ENCODE measurements at places on chromosomes 7 and 10.

DNA sequence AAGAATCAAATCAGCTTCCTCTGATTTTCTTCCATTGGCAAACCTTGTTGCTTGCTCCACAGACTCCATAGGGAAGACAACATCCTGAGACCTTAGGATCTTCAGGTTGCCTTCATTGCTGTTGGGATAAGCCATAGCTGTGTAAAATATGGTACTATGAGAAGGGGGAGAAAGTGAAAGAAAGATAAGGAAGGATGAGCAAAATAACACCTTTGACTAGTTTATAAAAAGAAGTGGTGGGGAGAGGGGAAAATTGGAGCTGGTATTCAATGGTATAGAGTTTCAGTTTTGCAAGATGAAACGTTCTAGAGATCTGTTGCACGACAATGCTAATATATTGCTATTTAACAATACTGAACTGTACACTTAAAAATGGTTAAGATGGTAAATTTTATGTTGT lies 180.4 kb upstream of the PHYHIPL start:
- DNase-seq, result no peak

DNA sequence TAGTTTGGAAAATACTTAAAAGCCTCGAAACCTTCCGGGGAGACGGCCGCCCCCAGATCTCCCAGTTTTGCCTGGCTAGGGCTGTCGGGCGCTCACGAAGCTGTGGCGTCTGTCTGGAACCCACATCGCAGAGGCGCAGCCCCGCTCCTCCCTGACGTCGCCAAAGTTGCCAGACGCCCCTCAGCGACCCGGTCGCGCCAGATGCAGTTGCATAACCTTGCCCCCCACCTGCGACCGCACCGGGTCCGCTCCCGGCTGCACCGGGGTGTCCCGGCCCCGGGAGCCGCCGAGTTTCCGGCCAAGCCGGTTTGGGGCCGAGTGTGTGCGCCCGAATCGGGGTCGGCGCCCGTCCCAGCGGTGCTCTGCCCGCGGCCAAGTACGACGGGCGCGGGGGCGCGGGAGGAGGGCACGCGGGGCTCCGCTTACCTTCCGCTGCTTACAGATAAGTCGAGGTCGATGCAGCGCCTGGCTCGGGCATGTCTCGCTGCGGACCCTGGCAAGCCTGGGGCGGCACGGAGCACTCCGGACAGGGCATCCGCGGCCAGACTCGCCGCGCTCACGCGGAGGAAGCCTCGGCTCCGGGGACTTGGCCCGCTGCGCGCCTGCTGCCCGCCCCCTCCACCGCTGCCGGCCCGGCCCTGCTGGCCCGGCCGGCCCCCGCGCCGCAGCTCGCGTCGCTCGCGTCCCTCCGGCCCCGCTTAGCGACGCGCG lies 665 bp downstream of the INSYN2A start:
- DNase-seq, result peak; percentile 82

DNA sequence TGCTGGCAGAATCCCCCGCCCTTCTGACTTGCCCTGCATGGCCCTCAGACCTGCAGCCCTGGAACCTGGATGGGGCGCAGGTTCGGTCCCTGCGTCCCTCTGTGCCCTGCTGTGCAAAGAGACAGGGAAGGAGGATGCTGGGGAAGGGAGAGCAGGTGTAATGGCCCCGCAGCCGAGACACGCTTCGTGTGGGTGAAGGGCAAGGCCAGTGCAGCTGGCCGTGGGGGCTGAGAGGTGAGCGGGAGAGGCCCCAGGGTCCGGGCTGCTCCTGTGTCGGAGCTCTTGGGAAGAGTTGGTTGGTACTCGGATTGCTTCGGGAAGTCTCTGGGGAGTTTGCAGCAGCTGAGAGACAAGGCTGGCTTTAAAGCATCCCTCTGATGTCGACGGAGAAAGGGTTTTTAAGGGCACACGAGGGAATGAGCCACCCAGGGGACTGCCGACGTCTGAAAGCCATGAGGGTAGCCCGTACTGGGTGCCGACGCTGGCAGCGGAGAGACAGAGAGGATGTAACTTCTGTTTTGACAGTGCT lies 6.5 kb downstream of the ELFN1 start:
- DNase-seq, result no peak

GRCh38 chr10:90871279-90871765 lies 452 bp upstream of the RPP30 start:
- peak; percentile 80 for DNase-seq

GRCh38 chr7:94655848-94656657 lies at the start of gene SGCE:
Gene SGCE, minus strand, starts transcription at chr7:94656133. Its CDS starts 35 bp downstream, at chr7:94656098.
- DNase-seq, result peak; percentile 89

- no peak for DNase-seq
Observed at GRCh38 chr7:145860809-145861208, 255.8 kb upstream of the CNTNAP2 start.

GRCh38 chr10:78574547-78574946 lies 494.2 kb upstream of the ZMIZ1 start:
- DNase-seq, result no peak

GRCh38 chr7:31707089-31707488 lies 20.1 kb downstream of the PPP1R17 start:
- no peak for DNase-seq

- no peak for DNase-seq
Observed at GRCh38 chr7:44373418-44373740, 48.0 kb upstream of the CAMK2B start.

- DNase-seq, result no peak
Observed at GRCh38 chr7:10662982-10663884, 310.4 kb upstream of the PHF14 start.

DNA sequence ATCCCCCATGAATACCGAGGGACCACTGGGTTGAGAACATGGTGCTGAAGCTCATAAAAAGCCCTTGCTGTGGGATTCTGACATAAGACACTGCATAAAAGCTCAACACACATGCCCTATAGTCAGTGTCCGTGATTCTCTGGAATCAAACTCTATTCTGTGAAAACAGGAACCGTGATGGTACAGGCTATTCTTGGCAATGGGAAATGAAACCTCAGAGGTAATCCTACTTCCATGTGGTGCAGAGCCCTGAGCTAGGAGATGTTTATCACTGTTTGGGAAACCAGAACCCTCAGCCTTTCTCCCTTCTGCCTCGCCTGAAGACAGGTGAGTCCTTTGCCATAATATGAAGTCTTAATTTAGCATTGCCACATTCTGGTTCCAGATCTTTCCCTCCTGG lies 80.8 kb upstream of the PRSS1 start:
- no peak for DNase-seq

DNA sequence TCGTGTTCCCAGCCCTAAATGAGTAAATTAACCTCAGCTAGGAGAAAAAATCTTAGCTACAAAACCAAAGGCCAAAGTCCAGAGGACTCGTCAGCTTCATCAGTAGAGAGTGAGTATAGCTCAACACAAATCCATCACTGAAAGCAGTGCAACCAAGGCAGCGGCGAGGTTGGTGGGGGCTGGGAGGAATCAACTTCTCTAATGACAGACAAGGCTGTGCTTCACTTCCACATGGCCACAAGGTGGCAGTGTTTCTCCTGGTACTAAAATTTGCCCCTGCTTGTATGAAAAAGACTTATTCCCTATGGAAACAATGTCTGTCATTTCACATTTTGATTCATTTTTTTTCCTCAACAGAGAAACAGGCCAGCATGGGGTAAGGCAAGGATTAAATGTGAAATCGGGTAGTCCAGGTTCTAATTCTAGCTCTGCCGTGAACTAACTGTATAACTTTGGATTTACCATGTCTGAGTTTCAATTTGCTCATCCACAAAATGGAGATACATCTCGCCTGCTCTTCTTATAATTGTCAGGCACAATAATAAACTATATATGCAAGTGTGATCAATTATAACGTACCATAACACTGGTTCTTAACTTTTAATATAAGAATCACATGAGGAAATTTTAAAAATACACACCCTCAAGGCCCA lies 39.3 kb downstream of the FAS start:
- peak; percentile 65 for DNase-seq

GRCh38 chr10:25901199-25901598 lies 32.8 kb upstream of the MYO3A start:
- DNase-seq, result no peak

DNA sequence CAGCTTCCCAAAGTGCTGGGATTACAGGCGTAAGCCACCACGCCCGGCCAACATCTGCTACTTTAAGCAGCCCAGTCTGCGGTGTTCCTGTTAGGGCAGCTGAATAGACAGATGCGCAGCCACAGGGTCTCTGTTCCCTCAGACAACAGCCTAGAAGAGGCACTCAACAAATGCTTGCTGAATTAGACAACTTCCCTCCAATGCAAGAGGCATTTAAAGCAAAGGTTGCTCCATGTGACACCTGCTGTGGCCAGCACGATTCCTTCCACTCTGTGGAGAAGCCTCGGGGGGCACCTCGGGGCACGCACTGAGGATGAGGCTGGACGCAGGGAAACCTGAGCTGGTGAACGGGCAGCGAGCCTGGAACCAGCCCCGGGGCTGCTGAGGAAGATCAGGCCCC lies 237.8 kb downstream of the MAD1L1 start:
- no peak for DNase-seq

GRCh38 chr10:33094263-33095051 lies 136.4 kb upstream of the ITGB1 start:
- no peak for DNase-seq
